ENCODE measurements at places on chromosomes 1 and 21. TPM values are rescaled to one million over a fixed set of nuclear protein-coding genes. Genes with fewer than 3 reads are reported as not detected.

DNA sequence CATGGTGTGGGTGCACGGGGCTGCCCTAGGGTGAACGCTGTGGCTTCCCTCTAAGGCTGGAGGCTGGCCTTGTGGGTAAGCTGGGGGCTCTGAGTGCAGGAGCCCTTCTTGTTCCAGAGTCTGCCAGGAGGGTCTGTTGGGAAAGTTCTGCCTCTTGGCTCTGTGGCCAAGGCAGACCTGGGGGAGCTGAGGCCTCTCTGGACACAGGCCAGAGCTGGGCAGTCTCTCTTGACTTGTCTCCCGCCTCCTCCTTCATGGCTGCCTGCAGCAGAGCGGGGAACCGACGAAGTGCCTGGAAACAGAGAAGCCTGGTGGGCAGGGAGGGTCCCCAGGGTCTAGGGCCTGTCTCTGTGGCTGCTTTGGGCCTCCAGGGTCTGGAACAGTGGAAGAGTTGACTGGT, 30.3 kb upstream of the PEX10 start:
- no peak for DNase-seq

DNA sequence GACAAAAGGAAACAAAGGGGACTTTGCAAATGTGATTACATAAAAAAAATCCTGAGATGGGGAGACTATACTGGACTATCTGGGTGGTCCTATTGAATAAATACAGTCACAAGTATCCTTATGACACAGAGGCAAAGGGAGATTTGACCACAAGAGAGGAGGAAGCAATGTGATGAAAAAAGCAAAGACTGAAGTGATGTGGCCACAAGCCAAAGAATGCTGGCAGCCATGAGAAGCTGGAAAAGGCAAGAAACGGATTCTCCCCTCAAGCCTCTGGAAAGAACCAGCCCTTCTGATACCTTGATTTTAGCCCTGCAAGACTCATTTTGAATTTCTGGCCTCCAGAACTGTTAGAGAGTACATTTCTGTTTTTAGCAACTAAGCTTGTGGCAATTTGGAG, 36.4 kb downstream of the OLFML2B start:
- DNase-seq = no peak

GRCh38 chr1:9473032-9473807, 66.0 kb upstream of the SLC25A33 start:
- DNase-seq = no peak

- DNase-seq = no peak
These were observed 74.6 kb downstream of the RUNX3 start for GRCh38 chr1:24855474-24855873.

GRCh38 chr1:204320382-204320804, 39.3 kb downstream of the PLEKHA6 start:
- DNase-seq = no peak

DNA sequence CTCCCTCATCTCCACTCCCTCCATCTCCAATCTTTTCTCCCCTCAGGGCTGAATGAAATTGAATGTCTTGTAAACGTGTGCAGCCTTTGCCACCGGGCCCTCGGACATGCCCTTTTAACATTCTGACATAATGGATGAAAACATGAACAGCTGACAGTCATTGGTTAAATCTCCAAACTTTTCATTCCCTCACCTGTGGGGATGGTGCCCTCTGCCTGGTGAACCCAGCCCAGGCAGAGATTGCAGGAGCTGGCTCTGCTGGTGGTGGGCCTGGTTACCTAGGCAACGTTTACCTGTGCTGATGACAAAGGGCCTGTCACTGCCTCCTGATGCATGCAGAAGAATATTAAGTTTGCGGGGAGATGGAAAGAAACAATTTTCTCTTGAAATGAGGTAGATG, 21.3 kb downstream of the ST6GALNAC3 start:
- no peak for DNase-seq

- no peak for DNase-seq
These were observed 5.2 kb downstream of the NCF2 start for GRCh38 chr1:183585038-183585437.

- no peak for DNase-seq
These were observed 57.4 kb downstream of the ZNF648 start for GRCh38 chr1:182003953-182004586.

- no peak for DNase-seq
These were observed 115.7 kb upstream of the IPO9 start for GRCh38 chr1:201713086-201713810.

- no peak for DNase-seq
These were observed 21.6 kb downstream of the C1orf167 start for GRCh38 chr1:11783556-11783955.

- DNase-seq = no peak
These were observed 14.3 kb downstream of the MORN1 start for GRCh38 chr1:2376931-2377672.

GRCh38 chr1:203665993-203666392, 39.4 kb downstream of the ATP2B4 start:
- no peak for DNase-seq

DNA sequence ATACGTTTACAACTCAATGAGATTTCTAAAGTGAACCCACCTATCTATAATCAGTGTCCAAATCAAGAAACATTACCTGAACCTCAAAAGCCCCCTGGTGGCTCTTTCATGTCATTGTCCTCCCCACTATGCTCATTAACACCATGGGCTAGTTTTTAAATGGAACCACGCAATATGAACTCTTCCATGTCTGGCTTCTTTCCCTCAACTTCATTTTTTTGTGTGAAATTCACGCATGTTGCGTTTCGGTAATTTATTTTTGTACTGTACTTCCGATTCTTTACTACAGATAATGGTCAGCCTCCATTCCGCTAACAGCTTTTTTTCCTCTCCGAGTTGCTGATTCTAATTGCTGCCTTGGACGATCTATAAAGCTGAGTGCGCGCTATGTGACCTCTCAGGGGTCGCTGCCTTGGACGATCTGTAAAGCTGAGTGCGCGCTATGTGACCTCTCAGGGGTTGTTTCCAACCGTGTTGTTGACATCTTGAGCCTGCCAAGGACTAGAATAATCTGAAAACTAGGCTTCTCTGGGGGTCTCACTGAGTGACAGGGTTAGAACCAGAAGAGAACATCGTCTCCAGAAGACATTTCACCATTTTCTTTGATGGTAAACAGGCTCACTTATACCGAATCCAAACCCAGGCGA, 1.1 kb upstream of the CACYBP start:
- DNase-seq = no peak

DNA sequence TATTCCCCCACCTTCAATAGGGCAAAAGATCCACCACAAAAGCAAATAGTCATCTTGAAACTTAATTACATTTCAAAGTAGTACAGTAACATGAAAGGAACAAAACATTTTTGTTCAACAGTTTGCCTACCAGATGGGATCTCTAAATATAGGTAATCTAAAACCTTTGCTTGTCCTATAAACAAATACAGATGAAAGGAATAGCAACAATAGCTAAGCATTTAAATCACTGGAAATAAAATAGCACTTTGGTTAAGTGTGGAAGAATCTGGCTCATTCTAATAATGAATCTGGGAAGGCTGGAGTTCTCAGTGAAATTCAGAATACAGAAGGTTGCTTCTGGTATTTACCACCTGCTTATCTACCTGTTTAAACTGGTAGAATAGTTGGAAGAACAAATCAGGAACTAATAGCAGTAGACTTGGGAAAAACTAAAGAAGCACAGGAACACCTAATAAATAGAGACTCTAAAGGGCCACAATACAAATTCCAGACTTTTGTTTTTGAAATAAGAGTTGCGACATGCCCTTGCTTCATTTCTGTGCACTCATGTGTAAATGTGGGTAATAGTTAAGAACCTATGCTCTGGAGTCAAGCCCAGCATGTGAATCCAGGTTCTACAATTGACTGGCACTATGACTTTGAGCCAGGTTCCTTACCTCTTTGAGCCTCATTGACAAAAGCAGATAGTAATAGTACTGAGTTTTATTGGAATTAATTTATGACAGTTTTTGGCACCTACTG, 2.3 kb upstream of the LYPLAL1 start:
- DNase-seq = no peak

DNA sequence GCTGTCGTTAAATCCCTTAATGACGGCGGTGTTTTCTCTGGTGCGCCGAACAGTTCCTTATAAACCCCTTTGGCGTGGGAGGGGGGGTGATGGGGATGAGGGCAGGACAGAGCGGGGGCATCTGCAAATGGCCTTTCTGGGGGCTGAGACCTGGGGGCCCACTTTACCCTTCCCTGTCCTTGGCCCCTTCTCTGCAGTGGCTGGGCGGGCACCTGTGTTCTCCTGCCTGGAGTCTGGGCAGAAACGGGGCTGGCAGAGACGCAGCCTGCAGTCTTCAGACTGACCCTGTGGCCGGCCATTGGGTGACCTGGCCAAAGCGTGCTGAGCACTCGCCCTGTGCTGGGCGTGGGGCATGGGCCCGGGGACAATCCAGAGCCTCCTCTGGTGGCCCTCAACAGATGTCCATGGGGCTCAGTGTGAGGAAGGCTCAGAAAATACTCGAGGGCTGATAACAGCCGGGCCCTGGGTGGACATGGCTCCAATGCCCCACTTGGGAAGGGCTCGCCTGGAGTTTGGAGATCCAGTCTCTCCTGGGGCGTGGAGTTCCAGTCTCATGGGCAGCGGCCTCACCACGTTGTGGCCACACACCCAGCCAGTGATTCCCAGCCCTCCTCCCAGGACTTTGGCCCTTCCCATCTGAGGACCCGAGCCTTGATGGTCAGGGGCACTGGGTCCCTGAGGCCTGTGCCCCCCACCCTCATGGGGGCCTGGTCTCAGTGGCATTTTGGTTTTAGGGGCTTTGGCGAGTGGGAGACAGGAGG, 50.8 kb upstream of the ACTRT2 start:
- DNase-seq = no peak

DNA sequence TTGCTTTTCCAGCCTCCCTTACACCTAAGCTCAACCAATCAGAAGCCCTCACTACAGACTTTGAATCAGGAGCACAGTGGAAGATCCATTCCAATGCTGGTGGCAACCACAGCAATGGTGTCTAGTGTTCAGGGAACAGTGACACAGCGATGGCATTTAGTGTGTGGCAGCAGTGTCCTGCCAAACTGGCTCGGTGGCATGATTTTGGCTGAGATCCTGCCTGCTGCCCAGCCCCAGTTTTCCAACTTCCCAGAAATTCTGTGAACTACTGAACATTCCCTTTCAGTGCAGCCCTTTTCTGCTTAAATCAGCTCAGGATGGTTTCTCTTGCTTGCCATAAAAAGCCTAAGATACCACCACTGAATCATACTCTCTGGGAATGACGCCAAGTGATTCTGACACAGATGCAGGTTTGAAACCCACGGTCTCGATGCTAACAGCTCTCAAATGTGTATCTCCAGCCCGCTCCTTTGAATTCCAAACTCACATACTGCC, 8.8 kb downstream of the ASAP3 start:
- DNase-seq = no peak

- no peak for DNase-seq
These were observed 345.5 kb downstream of the SMYD3 start for GRCh38 chr1:246161626-246162025.

GRCh38 chr1:192100686-192101468, 57.4 kb upstream of the RGS18 start:
- DNase-seq = no peak

GRCh38 chr1:206663832-206664652, 20.7 kb upstream of the MAPKAPK2 start:
- DNase-seq = peak; percentile 62

DNA sequence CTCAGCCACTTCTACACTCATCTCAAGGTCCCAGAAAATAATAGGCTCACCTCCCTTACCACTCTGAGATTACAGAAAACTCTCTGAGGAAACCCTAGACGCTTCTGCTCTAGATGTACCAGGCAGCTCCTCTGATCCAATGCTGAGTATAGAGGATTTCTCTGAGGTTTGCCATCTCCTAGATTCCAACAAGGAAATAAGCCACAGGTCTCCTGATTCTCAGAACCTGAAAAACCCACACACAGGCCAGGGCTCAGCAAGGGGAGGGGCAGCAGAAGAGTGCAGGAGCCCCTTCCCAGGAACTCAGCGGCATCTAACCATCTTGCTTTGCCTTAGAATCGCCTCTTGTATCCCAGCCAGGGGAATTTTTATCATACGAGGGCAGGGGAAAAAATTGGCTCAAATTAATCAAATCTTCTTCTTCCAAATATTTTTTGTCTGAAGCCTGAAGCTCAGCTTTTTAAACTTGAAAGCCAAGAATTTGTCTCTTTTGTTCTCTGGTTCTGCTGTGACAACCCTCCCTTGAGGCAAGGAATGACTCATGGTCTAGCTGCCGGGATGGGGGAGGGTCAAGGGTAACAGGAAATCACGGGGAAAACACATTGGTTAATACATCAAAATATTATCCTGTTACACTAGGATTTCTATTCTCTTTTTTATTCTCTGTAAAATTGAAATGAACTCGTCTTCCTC, 30.8 kb downstream of the GORAB start:
- no peak for DNase-seq

- DNase-seq = no peak
These were observed 3.6 kb downstream of the FAM89A start for GRCh38 chr1:231036416-231036815.

DNA sequence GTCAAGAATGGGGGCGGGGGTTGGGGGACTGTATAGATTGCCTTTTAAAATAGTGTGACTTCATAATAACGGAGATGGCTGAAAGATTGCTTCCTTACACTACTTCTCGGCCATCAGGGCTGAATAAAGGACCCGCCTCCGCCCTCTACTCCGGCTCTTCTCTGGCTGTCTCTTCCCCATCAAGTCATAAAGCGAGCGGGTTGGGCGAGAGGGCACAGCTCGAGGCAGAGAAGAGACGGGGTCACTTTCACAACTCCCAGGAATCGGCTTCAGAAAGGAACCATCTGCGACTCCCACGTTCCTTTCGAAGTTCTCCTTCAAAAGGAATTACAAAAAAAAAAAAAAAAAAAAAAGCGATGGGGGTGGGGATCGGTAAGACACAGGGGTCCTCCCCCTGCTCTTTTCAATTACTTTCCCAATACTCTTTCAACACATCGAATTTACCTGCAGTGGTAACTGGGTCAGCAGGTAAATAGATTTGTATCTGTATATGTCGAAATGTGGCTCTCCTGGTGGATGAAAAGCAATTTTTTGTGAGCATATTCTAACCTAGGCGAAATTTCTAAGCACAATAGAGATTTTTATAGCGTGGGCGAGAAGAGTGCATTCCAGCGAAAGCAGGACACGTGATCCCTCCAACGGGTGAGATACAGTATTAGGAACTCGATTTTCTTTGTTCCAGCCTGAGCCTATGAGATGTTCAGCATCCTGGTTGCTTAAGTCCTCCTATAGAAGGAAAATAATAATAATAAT, 2.0 kb downstream of the LRRC7 start:
- no peak for DNase-seq

The COA6 gene
- 27.6 TPM for total RNA-seq

The SNX27 gene
- total RNA-seq = 26.6 TPM

The ANGPTL3 gene
- total RNA-seq = not detected

The LCE3E gene
- total RNA-seq = not detected

The OR2C3 gene
- total RNA-seq = not detected

The HAO2 gene
- not detected for total RNA-seq

The NTMT2 gene
- total RNA-seq = not detected

The AP4B1 gene
- 60.5 TPM for total RNA-seq

Measured in activated naive CD8-positive, alpha-beta T cell treated with anti-CD3 and anti-CD28 coated beads, Interleukin-2, amount 10 ng/mL, durations not matched to agents 7 days and 5 days (primary cell).